Upper lobe of right lung (tissue), 1 donor: ENCODE measurements at places on chromosomes 7 and 10. TPM values are rescaled to one million over a fixed set of nuclear protein-coding genes. Genes with fewer than 3 reads are reported as not detected.

The WNT8B gene
- total RNA-seq, result not detected

DNA sequence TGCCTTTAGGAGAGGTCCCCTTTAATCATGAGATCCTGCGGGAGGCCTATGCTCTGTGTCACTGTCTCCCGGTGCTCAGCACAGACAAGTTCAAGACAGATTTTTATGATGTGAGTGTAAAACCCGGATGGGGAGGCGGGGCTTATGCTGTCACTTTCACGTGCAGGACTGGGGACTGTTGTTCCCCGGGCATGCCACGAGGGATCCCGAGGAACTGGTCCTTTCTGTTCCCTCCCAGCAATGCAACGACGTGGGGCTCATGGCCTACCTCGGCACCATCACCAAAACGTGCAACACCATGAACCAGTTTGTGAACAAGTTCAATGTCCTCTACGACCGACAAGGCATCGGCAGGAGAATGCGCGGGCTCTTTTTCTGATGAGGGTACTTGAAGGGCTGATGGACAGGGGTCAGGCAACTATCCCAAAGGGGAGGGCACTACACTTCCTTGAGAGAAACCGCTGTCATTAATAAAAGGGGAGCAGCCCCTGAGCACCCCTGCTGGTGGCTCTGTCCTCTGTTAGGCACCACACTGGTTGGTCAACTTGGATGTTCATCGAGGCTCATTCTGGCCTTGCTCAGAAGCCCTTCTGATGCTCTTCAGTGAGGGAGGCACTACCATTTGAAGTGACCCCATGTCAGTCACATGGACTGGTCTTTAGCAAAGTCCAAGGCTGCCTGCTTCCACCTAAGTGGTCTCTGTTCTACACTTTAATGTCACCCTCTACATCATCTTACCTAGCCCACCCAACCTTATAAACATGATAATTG, 2.8 kb downstream of the COPS6 start:
- no peak overlapping the region for H3K4me3 ChIP-seq
- H3K4me1 ChIP-seq, result peaks cover 13% of the 10 kb centered on the region
- peaks cover 66% of the 10 kb centered on the region for H3K36me3 ChIP-seq
- no peak for DNase-seq

- H3K27me3 ChIP-seq, result no peaks in the 10 kb centered on the region
- no peak for DNase-seq
- H3K4me1 ChIP-seq, result no peaks in the 10 kb centered on the region
These were observed 51.2 kb downstream of the GTF2I start for GRCh38 chr7:74708569-74709275.

DNA sequence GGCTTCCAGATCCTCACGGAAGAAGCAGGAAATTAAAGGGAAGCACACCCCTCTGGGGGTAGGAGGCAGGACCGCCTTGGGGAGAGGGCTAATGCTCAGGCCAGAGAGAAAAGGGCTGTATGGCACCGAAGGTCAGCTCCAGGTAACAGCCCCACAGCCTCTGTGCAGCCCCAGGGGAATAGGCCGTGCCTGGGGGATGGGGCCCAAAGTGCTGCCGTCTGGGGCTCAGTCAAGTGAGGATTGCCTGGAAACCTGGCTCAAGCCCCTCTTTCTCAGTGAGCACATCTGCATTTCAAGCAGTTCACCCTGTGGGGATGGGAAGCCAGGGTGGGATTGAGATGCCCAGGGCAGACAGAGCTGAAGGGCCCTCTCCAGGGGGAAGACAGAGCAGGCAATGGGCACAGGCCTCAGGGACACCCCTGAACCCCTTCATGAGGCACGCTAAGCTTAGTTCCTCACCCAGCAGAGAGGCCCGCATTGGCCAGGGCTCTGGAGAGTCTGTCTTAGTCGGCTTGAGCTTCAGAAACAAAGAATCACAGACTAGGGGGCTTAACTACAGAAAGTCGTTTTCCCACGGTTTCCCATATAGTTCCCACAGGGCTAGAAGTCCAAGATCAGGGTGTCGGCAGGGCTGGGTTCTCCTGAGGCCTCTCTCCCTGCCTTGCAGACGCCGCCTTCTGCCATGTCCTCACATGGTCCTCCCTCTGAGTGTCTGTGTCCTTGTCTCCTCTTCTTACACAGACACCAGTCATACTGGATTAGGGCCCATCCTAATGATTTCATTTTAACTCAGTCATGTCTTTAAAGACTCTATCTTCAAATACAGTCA, 118.2 kb downstream of the PTPN20 start:
- no peaks in the 10 kb centered on the region for H3K36me3 ChIP-seq
- no peaks in the 10 kb centered on the region for H3K4me1 ChIP-seq
- H3K4me3 ChIP-seq, result no peak overlapping the region
- no peaks in the 10 kb centered on the region for H3K27me3 ChIP-seq
- peak; percentile 39 for DNase-seq
- no peak overlapping the region for H3K27ac ChIP-seq

GRCh38 chr10:116237970-116238369, 35.0 kb downstream of the GFRA1 start:
- no peaks in the 10 kb centered on the region for H3K4me1 ChIP-seq
- no peaks in the 10 kb centered on the region for H3K36me3 ChIP-seq
- H3K27me3 ChIP-seq, result no peaks in the 10 kb centered on the region

DNA sequence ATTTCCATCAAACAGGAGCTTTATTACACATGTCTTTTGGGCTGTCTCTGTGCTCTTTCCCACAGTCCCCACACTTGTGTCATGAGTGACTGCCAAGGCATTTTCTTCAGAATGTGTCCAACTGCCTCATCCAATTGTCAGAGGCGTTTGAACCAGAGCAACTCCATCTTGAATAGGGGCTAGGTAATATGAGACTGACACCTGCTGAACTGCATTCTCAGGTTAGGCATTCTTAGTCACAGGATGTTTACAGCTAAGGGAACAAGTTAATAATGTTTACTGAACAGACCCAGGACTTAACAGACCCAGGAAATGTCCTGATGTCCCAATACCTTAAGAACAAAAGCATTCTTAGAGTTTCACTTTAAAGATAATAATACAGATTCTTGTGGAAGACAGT, 595.5 kb downstream of the REEP3 start:
- no peak overlapping the region for H3K27ac ChIP-seq
- DNase-seq, result no peak
- no peaks in the 10 kb centered on the region for H3K36me3 ChIP-seq
- H3K4me3 ChIP-seq, result no peak overlapping the region
- H3K27me3 ChIP-seq, result no peaks in the 10 kb centered on the region

GRCh38 chr7:128108129-128108528, 76.9 kb upstream of the LRRC4 start:
- peak; percentile 6 for DNase-seq
- peaks cover 16% of the 10 kb centered on the region for H3K4me1 ChIP-seq
- H3K27me3 ChIP-seq, result peaks cover 11% of the 10 kb centered on the region
- H3K36me3 ChIP-seq, result no peaks in the 10 kb centered on the region
- H3K4me3 ChIP-seq, result no peak overlapping the region

- no peaks in the 10 kb centered on the region for H3K27me3 ChIP-seq
- no peak overlapping the region for H3K4me3 ChIP-seq
- DNase-seq, result no peak
- peak overlapping the region; percentile 48 for H3K27ac ChIP-seq
- peaks cover 45% of the 10 kb centered on the region for H3K4me1 ChIP-seq
These were observed 201.4 kb downstream of the PTEN start for GRCh38 chr10:88064608-88065382.

GRCh38 chr7:22295402-22296264, 61.3 kb downstream of the RAPGEF5 start:
- H3K4me3 ChIP-seq, result no peak overlapping the region
- peaks cover 13% of the 10 kb centered on the region for H3K4me1 ChIP-seq
- H3K36me3 ChIP-seq, result no peaks in the 10 kb centered on the region
- peak overlapping the region; percentile 4 for H3K27ac ChIP-seq

The LRCH4 gene
- 88.0 TPM for total RNA-seq

DNA sequence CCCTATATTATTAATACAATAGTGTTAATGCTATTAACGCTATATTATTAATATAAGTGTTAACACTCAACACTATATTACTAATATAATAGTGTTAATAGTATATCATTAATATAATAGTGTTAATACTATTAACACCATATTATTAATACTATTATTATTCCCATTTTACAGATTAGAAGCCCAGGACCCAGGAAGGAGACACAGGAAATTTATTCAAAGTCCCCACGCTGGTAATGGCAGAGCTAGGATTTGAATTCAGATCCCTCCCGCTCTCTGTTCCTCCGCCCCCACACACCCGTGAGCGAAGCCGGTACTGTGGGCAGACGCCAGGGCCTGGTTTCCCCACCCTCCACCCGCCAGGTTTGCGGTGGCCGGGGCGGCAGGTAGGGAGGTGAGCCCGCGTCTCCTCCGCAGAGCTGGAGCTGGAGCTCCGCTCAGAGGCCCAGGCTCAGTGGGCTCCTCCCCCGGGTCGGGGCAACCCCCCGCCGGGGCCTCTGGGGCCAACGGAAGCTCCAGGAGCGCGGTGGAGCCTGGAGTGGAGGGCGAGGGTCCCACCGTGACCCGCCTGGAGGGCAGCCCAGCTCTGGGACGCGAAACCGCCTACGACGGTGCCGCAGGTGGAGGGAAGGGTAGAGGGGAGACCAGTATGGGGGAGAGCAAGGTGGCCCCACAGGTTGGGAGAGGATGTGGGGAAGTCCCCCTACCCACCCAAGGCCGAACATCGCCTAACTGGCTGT, at the start of gene TMEM225B:
TMEM225B (plus strand) TSS at position 506 of the 740 bp plus-strand sequence. CDS start 6,122 bp downstream, outside the sequence.
- no peak within 1 kb of the TSS for H3K4me3 ChIP-seq
- no peak for DNase-seq
- no peaks in the 10 kb centered on the region for H3K27me3 ChIP-seq
- no peaks in the 10 kb centered on the region for H3K36me3 ChIP-seq
- H3K4me1 ChIP-seq, result no peaks in the 10 kb centered on the region

The BNIP3 gene
- 38.2 TPM for total RNA-seq

GRCh38 chr7:68073701-68074100, 1077.1 kb downstream of the TYW1 start:
- H3K4me3 ChIP-seq, result no peak overlapping the region
- H3K27ac ChIP-seq, result no peak overlapping the region
- no peaks in the 10 kb centered on the region for H3K4me1 ChIP-seq
- no peaks in the 10 kb centered on the region for H3K36me3 ChIP-seq
- DNase-seq, result no peak

The C7orf33 gene
- not detected for total RNA-seq

DNA sequence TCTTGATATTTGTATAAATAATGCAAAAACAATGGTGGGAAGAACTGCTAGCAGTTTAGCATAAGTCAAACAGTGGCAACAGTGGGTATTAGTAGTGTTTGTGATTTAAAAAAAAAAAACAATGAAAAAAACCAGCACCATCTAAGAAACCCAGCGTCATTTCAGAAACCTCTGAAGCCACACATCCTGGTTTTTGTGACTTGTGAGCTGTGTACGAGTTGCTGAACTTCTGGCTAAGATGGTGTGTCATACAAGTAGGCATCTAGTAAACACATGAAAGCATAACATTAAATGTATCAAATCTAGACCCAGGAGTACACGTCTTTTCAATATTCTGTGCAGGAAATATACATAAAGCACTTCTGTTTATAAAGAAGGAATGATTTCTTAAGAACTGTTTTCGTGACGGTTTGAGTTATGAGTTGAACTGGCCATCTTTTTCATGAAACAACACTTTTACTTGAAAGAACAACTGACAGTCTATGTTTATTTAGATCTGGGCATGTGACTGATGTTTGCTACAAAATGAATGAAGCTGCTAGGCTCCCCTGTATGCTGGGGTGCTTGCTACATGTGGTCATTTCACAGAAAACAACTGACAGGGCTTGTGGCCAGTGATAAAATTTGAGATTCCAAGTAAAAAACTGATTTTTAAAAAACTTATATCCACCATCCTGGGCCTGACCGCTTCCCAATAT, 143.5 kb downstream of the PIP4K2A start:
- H3K27ac ChIP-seq, result no peak overlapping the region
- no peak for DNase-seq
- no peak overlapping the region for H3K4me3 ChIP-seq
- peaks cover 38% of the 10 kb centered on the region for H3K36me3 ChIP-seq
- H3K4me1 ChIP-seq, result no peaks in the 10 kb centered on the region
